Glomerular endothelial cell (primary cell): ENCODE measurements at places on chromosomes 5 and 9.

GRCh38 chr9:84761137-84761808 lies 91.7 kb downstream of the NTRK2 start:
- DNase-seq = no peak

- no peak for DNase-seq
These were observed 236.1 kb downstream of the ASTN2 start for GRCh38 chr9:117178596-117179375.

GRCh38 chr9:85258823-85259370 lies 482.9 kb downstream of the AGTPBP1 start:
- DNase-seq = peak; percentile 23

DNA sequence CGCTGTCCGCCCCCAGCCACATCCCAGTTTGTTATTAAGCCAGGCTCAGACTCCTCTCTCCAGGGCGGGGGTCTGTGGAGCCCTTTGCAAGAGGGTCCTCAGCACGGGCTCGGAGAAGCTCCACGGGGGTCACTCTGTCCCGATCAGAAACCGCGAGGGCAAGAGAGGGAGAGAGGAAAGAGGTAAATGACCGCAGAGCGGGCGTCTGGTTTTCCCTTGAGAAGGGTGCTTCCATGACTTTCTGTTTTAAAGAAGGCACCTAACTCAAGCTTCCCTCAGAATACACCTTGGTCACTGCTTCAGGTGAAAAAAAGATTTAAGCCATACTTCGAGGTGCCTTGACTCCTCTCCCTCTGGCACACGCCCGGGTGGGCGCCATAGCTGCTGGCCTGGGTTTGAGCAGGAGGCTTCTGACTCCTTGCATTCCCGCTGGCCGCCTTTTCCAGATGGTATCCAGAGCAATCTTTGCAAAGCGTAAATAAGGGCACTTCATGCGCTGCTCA lies 5.8 kb upstream of the TERT start:
- no peak for DNase-seq

DNA sequence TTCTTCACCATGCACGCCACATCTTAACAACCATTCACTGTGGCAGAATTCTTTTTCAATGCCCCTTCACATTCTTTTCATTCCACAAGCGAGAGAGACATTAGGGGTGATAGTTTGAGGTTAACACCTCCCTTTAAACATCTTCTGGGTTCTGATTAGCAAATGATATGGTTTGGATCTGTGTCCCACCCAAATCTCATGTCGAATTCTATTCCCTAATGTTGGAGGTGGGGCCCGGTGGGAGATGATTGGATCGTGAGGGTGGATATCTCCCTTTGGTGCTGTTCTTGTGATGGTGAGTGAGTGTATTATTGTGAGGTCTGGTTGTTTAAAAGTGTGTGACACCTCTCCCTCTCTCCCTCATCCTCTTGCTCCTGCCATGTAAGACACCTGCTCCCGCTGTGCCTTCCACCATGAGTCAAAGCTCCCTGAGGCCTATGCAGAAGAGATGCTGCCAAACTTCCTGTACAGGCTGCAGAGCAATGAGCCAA lies 46.1 kb upstream of the RAI14 start:
- no peak for DNase-seq

DNA sequence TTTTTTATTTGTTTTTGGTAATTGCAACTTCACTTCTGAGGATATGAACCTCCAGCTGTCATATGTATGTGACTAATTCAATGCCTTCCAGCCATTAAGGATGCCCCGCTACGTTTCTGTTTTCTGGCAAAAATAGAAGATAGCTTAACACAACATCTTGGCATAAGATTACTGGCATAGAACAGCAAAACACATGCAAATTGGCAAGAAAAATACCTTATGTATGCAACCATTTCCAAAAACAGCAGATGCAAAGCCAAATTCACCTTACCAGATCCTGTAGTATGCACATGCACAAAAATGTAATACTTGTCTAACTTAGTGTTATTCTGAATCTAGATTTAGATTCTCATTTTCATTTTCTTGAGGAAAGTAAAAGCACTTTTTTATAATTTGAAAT lies 461.1 kb upstream of the CYLC2 start:
- no peak for DNase-seq

- DNase-seq = peak; percentile 51
These were observed 143.0 kb downstream of the SMARCA2 start for GRCh38 chr9:2158111-2158610.

DNA sequence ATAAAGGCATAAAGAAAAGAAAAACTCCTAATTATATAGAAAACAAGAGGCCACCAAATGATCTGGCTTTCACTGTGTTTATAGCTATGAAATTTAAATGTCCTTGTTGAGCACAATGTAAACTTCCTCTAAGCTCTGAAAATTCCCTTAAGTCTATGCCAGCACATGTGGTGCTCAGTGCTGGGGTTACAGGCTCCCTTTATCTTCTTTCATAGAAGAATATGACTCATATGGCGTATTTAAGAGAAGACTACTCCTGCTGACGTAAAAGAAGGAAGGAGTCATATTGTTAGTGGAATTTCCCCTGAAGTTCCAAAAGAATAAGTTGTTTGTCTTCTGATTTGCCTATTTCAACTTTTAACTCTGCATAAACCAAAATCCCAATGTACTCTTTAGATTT lies 30.4 kb downstream of the RNF145 start:
- peak; percentile 96 for DNase-seq

- no peak for DNase-seq
These were observed 184.0 kb downstream of the SYK start for GRCh38 chr9:90985631-90986030.

DNA sequence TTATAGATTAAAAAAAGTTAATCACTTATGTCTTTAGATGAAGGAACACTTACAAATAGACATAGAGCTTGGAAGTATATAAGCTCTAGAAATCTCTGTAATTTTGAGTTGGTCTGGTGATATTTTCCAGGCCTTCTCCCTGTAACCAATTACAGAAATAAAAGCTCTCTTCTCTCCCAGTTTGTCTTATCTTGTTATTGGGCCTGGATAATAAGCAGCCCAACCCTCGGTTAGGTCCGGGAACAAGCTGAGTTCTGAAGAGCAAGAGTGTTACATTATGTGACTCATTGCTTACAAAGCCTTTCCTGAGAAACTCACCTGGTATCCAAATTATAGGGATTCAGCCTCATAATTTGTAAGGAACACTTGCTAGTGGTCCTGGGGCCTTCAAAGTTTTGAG lies 1146.2 kb downstream of the CDH9 start:
- DNase-seq = no peak

- no peak for DNase-seq
These were observed 130.1 kb downstream of the MRPL36 start for GRCh38 chr5:1669276-1670155.

DNA sequence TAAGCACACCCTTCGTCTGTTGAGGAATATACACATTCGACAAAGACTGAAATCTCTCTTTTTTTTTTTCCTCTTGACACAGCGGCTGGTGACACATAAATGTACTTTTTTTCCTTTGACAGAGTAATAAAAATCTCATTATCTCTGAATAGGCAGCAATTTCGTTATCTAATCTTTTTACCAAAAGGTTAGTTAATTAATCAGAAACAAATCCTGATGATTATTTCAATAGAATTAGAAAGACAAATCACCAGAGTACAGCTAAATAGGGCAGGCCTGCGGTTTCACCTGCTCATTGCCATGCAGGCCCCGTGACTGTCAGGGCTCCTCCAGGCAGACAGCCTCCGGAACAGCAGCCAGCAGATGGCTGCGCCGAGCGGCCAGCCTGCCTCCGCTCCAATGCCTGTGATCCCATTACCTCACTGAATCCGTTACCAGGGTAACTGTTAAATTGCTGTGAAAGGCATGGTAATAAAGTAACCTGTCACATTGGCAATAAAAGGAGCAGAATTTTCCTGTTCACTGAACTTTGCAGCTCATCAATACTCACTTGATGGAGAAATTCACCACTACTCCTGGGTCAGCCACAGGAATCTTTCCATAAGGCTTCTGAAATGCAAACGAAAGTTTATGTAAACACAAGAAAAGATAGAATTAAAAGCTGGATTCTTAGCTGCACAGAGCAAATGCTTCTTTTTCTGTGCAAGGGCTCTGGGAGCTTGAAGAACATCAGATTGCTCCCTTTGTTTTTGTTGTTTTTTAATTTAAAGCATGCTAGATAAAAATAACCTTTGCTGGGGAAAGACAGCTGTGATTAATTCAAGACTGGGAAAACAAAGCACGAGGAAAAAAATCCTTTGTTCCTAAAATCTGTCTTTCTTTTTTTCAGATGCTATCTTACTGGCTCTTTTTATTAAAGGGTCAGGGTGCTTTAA lies 666.4 kb upstream of the ZNF608 start:
- DNase-seq = no peak

- DNase-seq = no peak
These were observed 624.7 kb upstream of the ACO1 start for GRCh38 chr9:31759703-31760102.

GRCh38 chr5:31107091-31107518 lies 86.4 kb upstream of the CDH6 start:
- DNase-seq = no peak

DNA sequence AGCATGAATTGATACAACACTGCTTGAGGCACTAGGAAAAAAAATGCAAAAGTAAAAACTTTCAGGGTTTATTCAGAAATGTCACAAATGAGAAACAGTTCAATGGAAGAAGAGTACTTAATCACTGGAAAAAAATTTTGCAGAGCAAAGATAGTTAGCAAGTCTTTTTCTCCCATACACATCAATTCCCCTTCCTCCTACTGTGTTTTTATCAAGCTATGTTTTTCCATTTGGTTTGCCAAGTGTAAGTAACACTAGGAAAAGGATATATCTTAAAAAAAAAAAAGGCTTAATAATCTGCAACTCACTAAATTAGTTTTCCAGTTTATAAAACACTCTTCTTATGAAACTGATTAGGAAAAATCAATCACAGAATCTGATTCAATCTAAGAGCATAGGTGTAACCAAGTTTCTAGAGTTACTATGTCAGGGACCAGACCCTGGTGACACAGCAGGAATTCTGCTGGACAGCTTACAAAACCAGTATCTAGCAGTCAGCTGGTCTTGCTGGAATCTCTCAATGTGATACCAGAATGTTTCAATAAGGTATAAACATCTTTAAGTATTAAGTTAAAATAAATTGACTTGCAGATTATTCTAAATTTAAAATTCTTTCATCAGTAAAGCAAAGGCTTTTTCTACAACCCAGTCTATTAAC lies 34.7 kb downstream of the RNF145 start:
- DNase-seq = no peak

DNA sequence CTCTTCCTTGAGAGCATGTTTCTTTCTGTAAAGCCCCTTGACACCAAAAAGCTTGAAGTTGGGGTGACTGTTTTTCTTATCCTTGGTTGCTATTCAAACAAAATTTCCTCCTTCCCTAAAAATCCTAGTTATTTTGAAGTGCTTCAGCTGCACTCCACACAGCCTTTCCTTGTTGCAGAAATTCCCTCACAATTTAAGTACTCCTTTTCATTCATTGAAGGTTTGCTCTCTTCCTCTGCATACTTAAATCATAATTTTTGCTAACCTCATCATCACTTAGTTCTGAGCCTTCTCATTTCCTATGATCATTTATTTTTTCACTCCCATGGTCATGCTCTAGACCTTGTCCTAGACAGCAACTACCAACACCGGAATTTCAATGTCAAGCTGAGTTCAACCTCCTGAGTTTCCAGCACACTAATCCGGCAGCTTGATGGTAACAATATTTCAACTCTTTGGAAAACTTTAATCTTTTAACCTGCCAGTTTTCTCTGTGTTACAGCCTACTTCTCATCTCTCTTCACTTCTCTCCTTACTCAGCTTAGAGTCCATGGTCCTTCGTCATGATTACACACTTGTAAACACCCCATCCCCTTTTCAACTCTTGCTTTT lies 78.7 kb upstream of the ACTBL2 start:
- no peak for DNase-seq

DNA sequence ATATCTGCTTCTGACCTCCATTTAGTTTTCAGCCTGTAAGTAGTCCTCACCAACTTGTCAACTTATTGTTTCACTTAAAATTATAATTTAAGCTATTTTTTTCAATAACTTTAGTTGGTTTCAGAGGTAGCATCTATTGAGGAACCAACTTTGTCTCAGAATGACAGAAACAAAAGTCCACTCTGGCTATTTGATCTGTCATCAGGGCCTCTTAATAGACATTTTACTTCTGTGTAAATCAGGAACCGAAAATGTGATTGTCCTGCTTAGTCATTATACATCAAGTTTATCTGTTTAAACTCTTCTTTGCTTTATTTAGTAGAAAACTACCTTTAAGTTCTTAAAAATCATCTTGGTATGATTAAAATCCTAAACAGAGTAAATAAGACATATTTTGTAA lies 820.8 kb upstream of the EDIL3 start:
- DNase-seq = no peak

DNA sequence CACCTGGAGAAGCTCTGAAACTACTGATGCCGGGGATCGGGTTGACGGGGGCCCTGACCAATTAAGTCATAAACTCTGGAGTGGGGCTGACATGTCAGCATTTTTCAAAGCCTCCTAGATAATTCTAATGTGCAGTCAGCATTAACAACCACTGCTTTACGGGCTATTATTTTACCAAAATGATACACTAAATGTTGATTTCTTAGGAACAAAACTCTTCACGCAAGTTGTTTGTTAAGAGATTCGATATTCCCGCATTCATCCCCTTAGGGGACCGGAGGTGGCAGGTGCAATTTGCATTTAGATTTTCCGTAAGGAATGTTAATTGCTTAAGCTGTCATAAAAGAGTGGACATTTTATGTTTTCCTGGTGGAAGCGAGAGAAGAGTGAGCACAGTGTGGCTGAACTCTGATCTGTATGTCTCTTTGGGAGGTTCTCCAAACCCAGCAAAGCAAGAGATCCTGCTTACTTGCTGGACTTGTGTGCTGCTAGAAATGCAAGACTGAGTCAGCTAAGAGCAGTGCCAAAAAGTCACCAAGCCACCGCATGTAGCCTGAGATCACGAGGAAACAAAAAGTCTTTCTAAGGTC lies 77.6 kb downstream of the UGCG start:
- no peak for DNase-seq

DNA sequence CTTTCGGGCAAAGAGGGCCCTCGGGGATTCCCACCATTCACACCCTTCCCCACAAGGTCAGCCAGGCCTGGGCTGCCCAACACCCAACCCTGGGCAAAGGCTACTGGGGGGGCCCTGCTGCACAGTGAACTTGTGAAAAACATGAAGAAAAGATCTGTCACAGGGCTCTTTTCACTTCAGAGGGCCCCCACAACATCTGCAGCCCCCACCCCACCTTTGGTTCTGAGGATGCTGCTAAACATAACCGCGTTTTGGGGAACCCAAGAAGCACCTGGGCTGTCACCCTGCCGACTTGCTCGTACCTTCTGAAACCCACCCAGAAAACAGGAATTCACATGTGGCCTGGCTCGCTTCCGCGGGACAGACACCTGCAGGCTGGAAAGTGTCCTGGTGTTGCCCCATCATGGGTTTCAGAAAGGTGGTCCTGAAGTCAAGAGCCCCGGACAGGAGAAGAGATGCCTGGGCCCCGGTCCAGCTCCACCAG lies 29.3 kb downstream of the B4GALT1 start:
- no peak for DNase-seq

DNA sequence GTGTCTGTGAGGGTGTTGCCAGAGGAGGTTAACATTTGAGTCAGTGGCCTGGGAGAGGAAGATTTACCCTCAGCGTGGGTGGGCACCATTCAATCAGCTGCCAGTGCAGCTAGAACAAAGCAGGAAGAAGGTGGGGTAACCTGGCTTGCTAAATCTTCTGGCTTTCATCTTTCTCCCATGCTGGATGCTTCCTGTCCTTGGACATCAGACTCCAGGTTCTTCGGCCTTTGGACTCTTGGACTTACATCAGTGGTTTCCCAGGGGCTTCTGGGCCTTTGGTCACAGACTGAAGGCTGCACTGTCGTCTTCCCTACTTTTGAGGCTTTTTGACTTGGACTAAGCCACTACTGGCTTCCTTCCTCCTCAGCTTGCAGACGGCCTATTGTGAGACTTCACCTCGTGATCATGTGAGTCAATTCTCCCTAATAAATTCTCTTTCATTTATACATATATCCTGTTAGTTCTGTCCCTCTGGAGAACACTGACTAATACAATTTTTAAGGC lies 38.1 kb downstream of the PBX3 start:
- peak; percentile 41 for DNase-seq
